M059J (cell line): ENCODE measurements at places on chromosomes 3 and 15. TPM values are rescaled to one million over a fixed set of nuclear protein-coding genes. Genes with fewer than 3 reads are reported as not detected.

The LOXL1 gene
- total RNA-seq, result 120 and 189 TPM in 2 replicates

The EIF3J gene
- total RNA-seq, result 26.9 and 49.2 TPM in 2 replicates

The SNRPN gene
- 132 and 161 TPM in 2 replicates for total RNA-seq

The FAM98B gene
- total RNA-seq, result 3.5 and 24.9 TPM in 2 replicates

The ABI3BP gene
- total RNA-seq, result 6.7 and 21.9 TPM in 2 replicates

The REC114 gene
- total RNA-seq, result not detected in 2 replicates

The ZDHHC19 gene
- not detected in 2 replicates for total RNA-seq

The ANKUB1 gene
- total RNA-seq, result not detected in 2 replicates

The SOX14 gene
- not detected in 2 replicates for total RNA-seq

The PLA2G4D gene
- 0.10 and 0.52 TPM in 2 replicates for total RNA-seq

The PRR20G gene
- total RNA-seq, result not detected in 2 replicates

The FETUB gene
- not detected in 2 replicates for total RNA-seq

The SST gene
- total RNA-seq, result 0.62 and 0.94 TPM in 2 replicates

DNA sequence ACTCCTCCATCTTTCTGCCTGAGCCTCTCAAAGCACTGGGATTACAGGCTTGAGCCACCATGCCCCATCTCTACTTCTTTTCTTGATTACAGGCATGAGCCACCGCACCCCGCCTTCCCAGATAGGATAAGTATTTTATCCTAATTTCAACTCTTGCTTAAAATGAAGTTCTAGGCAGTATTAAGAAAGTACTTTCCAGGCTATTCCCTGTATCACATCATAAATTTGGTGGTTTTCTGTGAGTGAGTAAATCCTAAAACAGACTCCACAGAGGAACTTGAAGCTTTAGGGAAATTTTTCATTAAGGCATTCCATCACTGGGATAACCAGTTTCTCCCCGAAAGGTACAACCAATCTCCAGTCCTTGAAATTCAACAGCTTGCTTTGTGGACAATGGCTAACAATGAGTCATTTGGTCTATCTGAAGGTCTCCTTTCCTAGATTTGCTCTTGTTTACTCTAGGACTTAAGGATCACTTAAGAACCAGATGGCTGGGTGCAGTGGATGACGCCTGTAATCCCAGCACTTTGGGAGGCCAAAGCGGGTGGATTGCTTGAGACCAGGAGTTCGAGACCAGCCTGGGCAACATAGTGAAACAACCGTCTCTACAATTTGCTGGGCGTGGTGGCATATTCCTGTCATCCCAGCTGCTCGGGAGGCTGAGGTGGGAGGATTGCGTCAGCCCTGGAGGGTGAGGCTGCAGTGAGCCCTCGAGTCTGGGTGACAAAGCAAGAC lies 49.7 kb upstream of the SKIL start:
- peak; percentile 74 for DNase-seq

DNA sequence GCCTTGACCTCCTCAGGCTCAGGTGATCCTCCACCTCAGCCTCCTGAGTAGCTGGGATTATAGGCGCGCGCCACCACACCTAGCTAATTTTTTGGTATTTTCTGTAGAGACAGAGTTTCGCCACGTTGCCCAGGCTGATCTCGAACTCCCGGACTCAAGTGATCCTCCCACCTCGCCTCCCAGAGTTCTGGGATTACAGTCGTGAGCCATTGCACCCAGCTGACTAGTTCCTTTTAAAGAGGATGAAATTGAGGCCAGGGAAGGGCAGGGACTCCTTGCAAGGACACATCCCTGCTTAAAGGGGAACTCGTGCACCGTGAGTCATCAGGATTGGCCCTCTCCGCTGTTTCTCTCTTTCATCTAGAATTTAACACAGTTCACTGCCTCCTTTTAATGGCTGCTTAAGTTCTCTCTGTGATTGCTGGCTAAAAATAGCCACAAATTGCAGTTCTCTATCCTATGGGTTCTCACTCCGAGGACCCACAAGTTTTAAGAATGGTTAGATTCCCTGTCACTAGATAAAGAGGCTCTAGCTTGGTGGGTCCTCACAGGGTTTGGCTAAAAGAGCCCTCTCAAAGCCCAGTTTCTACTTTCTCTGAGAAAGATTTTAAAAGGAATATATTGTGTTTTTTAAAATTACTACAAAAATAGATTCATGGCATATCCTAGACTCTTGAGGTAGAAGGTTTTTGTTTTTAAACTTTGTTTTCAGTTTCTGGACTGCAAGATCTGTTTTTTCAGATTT lies 1.4 kb downstream of the CRTAP start:
- DNase-seq, result peak; percentile 91

DNA sequence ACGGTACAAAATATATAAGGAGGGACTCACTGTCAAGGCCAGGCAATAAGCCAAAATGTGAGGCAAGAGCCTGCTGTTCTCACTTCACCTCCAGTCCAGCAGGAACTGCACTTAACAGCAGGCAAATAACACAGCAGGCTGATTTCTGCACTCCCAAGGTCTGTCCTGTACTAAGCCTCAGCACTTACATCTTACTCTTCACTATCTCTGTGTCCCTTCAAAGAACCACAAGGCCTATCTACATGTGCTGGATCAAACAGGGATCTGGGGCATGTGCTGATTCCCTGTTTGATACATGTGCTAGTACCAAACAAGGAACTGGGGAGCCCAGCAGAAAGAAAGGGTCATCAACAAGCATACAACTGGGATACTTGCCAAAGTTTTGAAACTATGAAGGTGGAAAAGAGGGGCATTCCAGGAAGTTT lies 22.2 kb downstream of the UACA start:
- DNase-seq, result peak; percentile 65

GRCh38 chr3:121660356-121661171 lies at the start of gene HCLS1:
Gene HCLS1 (minus strand): TSS chr3:121660903. CDS start chr3:121658347, 2,556 bp downstream.
- DNase-seq, result no peak

DNA sequence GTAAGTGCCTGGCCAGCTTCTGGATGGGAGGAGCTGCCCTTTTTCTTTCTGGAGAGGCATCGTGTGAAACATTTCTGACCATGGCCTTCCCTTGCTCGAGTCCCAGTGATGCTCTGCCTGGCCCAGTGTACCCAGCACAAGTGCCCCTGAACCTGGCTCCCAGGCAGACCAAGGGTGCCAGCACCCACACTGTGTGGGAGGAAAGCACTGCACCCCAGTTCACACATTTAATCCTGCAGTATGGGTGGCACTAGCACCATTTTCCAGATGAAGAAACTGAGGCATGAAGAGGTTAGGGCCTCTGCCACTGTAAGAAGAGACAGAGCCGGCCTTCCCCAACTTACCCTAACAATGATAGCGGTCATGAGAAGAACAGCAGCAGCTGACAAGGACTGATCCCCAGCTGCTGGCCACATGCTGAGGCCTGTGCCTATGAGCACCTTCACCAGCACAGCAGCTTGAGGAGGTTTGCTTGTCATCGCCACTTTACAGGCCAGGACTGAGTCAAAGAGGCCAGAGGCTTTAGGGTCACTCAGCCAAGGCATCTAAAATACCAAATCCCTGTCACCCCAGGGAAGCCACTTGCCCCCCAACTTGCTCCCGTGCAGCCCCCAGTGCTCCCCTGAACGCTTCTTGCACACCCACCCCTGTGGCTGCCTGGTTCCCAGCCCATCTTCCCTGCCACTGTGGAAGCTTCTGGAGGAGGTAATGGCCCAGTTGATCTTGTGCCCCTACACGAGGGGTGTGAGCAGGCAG lies 15.0 kb downstream of the PRR23E start:
- no peak for DNase-seq

GRCh38 chr3:196232154-196232881 lies 16.0 kb downstream of the SLC51A start:
- no peak for DNase-seq

DNA sequence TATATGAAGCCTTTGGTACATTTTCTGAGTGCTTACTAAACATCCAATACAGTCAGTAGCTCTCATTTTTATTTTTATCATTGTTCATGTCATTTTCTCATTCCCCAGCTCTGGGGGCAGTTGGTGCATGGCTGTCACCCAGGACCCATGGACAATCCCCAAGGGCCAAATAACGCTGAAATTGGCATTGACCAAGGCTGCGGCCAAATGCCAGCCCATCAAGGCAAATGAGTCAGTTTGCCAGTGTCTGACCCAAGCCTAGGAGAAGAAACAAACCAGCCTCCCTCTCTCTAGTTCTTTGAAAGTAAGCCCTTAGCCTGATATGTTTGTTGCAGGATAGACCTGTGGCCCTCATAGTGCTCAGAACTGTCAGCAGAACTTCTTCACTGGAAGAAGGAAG lies 219.2 kb downstream of the THSD4 start:
- no peak for DNase-seq

- DNase-seq, result no peak
These were observed 596 bp upstream of the SGO1 start for GRCh38 chr3:20186600-20187004.

- DNase-seq, result no peak
These were observed 51.1 kb downstream of the IFT57 start for GRCh38 chr3:108171106-108171505.

GRCh38 chr3:50151728-50152127 lies 3.4 kb upstream of the SEMA3F start:
- no peak for DNase-seq

GRCh38 chr3:98259707-98260106 lies 4.3 kb upstream of the OR5H6 start:
- DNase-seq, result no peak

- no peak for DNase-seq
These were observed 17.9 kb downstream of the HRH1 start for GRCh38 chr3:11172096-11172690.

DNA sequence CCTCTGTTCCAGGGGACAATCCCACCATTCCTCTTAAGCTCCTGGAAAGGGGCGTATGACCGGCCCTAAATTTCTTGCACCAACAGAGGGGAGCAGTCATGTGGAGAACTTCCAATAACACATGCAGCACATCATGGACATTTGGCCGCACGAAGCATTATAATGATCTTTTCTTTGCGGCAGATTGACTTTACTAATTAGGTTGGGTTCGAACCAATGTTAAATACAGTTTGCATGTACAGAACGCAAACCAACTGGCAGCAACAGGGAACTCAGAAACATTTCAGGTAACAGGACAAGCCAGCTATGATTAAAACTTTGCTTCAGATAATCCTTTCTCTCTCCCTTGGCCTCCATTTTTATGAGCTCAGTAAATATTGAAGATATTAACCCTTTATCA lies 100.8 kb upstream of the ADPGK start:
- no peak for DNase-seq

DNA sequence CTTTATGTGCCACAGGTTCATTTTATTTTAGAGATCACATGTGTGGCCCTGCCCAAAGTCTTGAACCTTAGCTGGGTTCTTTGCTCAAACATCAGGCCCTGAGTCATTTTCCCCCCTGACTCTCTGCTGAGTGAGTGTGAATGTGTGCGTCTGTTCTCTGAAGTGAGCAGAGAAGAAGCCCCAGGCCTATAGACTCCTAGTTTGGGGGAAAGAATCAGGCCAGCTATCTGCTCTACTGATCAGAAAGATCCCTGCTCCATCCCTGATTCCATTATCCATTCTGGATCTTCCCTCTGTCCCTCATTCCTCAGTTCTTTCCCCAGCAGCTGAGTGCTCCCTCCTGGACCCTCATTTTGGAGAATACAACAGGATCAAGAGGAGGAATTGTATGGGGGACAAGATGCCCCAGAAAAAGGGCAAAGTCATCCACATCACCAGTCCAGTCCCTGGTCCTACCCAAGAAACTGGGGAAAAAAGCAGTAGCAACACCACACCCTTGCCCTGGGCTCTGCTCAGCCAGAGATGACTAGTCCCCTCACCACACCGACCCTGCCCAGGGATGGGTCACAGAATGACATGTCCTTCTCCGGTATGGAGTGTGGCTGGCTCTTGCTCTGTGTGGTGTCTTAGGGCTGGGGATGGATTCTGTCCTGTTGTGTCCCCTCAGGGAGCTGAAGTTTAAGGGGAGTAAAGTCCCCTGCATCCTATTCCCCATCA lies 3.2 kb downstream of the DUOX1 start:
- DNase-seq, result no peak

- no peak for DNase-seq
These were observed 21.7 kb downstream of the MELTF start for GRCh38 chr3:197007953-197008352.

DNA sequence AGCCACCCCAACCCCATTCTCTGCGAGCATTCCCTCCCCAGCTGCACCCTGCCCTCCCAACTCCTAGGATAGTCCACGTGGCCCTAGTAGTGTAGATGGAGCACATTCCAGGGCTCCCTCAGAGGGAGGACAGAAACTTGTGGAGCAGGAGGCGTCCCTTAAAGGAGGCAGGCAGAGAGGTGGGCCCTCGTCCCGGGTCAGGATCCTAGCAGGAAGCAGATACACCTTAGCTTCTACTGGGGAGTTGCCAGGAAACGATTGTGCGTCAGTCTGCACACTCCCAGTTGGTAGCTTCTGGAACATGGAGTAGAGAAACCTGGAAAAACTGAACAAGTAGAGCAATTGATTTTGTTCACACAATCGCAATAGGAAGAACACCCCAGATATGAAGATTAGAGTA lies 43.9 kb upstream of the KLHL25 start:
- no peak for DNase-seq

DNA sequence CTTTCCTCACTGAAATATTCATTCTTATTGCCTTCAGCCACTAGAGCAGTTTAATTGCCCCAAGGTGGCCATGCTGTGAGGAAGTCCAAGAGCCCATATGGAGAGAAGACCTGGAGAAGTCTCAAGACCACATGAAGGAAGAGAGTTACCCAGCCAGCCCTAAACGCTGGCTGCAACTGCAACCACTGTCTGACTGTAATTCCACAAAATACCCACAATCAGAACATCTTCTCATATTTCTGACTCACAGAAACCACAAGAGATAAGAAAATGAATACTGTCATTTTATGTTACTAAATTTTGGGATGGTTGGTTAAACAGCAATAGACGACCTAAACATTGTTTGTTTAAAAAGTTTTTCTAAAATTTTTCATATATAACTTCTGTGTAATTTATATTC lies 14.7 kb upstream of the SST start:
- peak; percentile 74 for DNase-seq

GRCh38 chr15:64775551-64776401 lies at the start of gene RBPMS2:
Gene RBPMS2 (minus strand): TSS chr15:64775589. CDS start chr15:64775319, 270 bp downstream.
- peak; percentile 33 for DNase-seq

GRCh38 chr3:157487339-157487738 lies 15.9 kb downstream of the VEPH1 start:
- DNase-seq, result no peak

DNA sequence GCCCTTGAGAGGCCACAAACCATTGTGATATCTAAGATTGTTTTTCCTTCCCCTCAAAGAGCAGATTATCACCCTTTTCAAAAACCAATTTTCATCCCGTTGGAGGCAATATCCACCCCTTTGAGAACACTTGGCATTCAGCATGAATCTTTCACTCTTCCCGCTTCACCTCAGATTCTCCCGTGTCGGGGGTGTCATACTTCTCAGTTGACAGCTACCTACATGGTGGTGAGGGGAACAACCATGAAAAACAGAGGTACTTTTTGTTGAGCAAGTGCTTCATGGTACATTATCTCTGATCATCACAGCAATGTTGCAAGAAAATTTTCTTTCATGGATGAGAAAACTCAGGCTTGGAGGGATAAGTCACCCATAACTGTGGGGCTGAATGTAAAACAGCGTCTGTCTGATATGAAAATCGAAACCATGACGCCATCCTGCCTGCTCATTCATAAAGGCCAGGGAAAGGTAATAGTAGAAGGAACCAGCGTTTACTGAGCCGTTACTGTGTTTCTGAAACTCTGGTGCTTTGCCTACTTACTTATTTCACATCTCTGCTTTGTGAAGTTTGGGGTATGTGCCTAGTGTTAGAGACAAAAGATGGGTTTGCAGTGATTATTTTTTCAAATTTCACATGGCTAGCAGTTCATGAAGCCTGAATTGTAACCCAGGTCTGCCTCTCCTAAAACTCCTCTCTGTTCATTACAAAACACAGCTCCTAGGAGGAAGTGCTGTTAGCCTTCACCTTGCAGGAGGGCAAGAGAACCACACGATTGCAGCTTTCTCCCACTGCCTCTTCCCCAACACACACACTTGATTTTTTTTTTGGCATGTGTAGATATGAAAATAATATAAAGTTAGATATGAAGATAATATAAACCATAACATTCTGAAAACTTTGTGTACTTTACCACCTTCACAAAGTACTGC lies 35.4 kb downstream of the SV2B start:
- no peak for DNase-seq
